Activated T-helper 17 cell treated with anti-CD3 and anti-CD28 coated beads, Interleukin-2, amount 50 U/mL, for 72 hours (primary cell): ENCODE measurements at places on chromosomes 2 and 18. TPM values are rescaled to one million over a fixed set of nuclear protein-coding genes. Genes with fewer than 3 reads are reported as not detected.

- no peak for ATAC-seq
Observed at GRCh38 chr2:198359308-198359707, 554.9 kb downstream of the PLCL1 start.

GRCh38 chr2:172220121-172220520 is 117.4 kb upstream of the DLX2 start:
- ATAC-seq: no peak

DNA sequence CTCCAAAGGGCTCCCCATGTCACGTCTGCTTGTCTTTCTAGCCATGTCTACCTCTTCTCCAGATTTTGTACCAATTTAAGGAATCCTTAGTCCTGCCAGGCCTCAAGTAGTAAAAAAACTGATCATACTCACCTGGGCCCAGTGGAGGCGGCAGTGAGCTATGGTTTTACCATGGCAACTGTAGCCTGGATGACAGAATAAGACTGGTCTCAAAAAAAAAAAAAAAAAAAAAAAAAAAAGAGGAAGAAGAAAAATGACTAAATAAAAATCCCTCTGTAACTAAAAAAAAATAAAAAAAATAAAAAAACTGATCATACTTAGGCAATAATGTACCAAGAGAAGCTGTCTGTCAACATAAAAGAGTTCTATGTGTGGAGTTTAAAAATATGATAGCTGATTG is 221.6 kb downstream of the NR4A2 start:
- ATAC-seq: no peak

GRCh38 chr18:74493689-74494088 is 2.5 kb upstream of the CNDP2 start:
- ATAC-seq: no peak

- peak; percentile 36 for ATAC-seq
Observed at GRCh38 chr2:97712693-97713295, 582 bp upstream of the ZAP70 start.

GRCh38 chr2:241110607-241111439 is 8.7 kb upstream of the MTERF4 start:
- ATAC-seq: peak; percentile 12

- ATAC-seq: no peak
Observed at GRCh38 chr2:125424266-125424785, 1231.6 kb upstream of the GYPC start.

DNA sequence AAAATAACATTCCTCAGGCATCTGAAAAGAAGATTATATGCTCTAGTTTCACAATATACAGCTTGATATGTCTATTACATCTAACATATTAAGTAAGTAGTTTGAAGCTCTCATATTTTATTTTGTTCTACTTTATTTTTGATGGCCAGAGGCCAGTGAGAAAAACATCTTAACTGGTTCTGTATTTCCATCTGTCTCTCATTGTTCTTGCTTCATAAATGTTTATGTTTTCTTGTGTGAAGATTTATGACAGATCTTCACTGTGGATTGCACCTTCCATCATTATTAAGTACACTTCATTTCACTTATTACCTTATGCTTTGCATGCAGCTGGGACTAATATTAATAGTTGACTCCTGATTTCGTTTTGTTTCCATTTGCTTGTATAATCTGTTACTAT is 511.2 kb downstream of the TSN start:
- no peak for ATAC-seq

GRCh38 chr2:232592772-232593395 is 40.5 kb upstream of the EFHD1 start:
- ATAC-seq: peak; percentile 93

GRCh38 chr2:11234309-11234708 is 79.0 kb downstream of the SLC66A3 start:
- no peak for ATAC-seq

- ATAC-seq: no peak
Observed at GRCh38 chr2:153420394-153420793, 58.2 kb downstream of the RPRM start.

DNA sequence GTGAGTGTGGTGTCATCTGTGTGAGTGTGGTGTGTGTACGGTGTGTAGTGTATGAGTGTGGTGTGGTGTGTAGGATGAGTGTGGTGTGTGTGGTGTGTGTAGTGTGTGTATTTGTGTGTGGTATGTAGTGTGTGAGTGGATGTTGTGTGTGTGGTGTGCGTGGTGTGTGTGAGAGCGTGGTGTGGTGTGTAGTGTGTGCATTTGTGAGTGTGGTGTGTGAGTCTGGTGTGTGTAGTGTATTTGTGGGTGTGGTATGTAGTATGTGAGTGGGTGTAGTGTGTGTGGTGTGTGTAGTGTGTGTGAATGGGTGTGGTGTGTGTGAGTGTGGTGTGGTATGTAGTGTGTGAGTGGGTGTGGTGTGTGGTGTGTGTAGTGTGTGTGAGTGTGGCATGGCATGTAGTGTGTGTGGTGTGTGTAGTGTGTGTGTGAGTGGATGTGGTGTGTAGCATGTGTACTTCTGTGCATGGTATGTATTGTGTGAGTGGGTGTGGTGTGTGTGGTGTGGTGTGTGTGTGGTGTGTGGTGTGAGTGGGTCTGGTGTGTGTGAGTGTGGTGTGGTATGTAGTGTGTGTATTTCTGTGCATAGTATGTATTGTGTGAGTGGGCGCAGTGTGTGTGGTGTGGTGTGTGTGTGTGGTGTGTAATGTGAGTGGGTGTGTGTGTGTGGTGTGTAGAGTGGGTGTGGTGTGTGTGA is 227.8 kb downstream of the BCL2 start:
- ATAC-seq: no peak

The ZBTB7C gene
- 0.40 TPM for total RNA-seq

GRCh38 chr2:205714058-205714776 is 31.9 kb downstream of the NRP2 start:
- ATAC-seq: peak; percentile 76

The LTBP1 gene
- 0.04 TPM for total RNA-seq

The POMC gene
- total RNA-seq: 5.2 TPM

The FAM110C gene
- 23.6 TPM for total RNA-seq

DNA sequence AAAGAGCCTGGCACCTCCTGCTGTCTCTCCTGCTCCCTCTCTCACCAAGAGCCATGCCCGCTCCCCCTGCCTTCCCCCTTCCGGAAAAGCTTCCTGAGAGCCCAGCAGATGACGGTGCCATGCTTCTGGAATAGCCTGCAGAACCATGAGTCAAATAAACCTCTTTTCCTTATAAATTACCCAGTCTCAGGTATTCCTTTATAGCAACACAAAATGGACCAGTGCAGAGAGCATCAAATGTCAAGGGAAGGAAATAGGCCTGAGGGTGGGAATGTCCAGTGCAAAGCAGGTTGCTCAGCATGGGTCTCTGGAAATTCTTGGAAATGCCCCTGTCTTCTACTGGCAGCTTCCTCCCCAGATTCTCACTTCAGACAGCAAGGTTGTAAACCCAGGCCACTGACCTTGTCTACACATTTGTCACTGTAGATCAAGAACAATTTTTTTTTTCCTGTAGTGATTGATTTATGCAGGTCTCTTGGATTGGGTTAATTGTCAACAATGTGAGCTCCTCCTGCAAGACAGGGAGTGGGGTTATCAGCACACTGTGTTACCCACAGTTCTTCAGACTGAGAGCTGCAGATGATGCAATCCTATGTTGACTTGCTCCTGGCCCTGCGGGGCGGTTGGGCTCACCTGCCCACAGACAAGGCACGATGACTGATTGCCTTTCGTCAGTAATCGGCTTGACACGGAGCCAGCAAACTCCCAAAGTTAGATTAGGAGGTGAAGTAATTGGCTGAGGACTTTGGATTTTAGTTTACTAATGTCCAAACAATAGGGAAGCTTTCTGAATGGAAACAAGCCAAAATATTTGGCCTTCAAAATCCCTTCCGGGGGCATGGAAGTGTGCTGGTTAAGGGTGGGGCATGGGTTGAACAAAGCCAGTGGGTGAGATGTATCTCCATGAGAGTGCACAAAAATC is 5.4 kb upstream of the BOD1L2 start:
- ATAC-seq: no peak

DNA sequence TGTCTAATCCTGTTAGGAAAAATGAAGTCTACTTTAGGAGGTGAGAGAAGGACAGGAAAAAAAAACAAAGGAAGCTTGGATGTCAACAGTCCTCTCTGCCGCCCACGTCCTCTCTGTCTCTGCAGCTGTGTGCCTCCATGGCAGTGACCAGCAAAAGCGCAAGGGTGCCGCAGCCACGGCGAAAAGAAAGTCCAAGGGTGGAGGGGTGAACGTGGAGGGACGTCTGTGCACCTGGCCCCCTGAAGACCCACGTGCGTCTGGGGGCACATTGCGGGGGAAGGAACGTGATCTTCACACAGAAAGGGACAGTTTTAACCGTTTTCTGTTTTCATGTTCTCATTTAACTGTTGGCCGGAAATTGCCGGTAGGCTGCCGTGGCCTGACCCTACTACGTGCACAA is 152.7 kb downstream of the MBP start:
- no peak for ATAC-seq

The TXNDC2 gene
- not detected for total RNA-seq

DNA sequence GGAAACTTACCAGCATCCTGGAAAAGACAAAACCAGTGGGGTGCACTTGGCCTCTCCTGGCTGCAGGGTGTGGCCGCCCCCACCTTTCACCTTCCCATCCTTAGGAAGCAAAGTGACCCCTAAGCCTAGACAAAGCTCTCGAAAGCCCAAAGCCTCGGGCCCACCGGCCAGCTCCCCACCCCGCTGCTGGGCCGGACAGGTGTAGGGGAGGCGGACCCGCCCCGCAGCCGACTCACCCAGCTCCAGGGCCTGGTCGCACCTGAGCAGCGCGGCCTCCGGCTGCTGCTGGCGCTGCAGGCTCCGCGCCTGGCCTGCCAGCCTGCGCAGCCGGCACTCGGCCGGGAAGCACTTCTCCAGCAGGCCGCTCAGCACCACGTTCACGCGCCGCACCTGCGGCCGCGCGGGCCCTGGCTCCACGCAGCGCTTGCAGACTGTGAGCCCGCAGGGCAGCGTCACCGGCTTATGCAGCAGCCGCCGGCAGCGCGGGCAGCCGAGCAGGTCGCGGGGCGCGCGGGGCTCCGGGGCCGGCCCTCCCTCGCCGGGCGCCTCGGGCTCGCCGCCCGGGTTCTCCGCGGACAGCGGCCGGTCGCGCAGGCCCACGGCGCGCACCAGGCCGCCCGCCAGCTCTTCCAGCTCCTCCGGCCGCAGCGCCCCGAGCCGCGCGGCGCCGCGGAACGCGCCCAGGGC is 979 bp downstream of the LONRF2 start:
- no peak for ATAC-seq

DNA sequence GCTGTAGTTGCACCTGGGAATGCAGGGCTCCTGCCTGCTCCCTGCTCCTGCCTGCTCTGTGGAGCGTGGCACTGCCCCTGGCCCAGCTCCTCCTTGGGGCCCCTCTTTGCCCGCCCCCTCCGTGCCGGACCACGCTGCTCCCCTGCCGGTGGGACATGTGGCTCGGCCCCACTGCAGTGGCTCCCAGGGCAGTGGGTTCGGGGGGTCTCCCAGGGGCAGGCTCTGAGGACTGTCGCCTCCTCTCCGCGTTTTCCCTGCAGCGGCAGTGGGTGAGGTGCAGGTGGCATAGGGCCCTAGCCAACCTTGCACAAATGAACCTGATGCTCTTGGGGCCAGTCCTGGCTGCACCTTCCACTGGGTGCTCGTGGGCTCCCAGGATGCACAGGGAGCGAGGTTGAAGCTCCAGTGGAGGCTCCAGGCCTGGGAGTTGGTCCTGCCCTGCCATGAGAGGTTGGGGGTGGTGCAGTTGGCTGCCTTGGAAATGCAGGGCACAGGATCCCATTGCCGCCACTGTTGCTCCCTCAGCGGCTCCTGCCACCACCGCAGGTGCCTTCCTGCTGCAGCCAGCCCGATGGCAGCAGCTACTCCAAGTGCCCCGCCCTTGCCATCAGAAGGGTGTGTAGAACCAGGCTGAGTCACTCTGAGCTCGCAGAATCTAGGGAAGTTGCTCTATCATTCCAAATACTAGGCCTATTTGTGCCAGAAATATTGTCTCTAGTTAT is 313.1 kb upstream of the SYT4 start:
- no peak for ATAC-seq

DNA sequence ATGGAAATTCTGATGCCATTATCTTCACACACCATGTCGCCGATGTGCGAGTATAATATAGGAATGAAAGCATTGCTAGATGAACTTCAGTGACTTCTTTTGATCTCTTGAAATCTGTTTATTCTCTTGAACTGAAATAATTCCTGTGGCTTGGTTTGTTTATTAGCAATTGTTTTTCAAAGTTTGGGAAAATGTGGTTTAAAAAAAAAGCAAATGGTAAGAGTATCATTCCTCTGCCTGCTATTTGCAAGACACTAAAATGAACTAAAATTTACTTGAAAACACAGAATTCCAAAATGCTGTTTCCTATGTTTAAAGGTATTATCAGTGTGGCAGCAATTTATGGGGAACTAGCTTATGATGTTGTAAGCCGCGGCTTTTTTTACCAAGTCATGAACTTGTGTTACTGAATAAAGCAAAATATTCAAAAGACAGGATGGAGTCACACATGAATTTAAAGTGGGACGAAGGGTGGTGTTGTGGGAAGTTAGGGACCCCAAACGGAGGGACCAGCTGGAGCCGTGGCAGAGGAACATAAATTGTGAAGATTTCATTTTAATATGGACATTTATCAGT is 96.4 kb downstream of the COLEC12 start:
- ATAC-seq: no peak

The ST6GAL2 gene
- total RNA-seq: not detected

The GPR35 gene
- total RNA-seq: 4.4 TPM

- ATAC-seq: peak; percentile 55
Observed at GRCh38 chr2:102186791-102187495, at the start of gene IL1RL2. Gene IL1RL2 (plus strand): TSS chr2:102187023. CDS start chr2:102187868, 845 bp downstream.

The HAT1 gene
- total RNA-seq: 47.5 TPM

- no peak for ATAC-seq
Observed at GRCh38 chr18:10252952-10253705, 201.3 kb upstream of the APCDD1 start.

The HS6ST1 gene
- 3.8 TPM for total RNA-seq

The CNGA3 gene
- not detected for total RNA-seq

DNA sequence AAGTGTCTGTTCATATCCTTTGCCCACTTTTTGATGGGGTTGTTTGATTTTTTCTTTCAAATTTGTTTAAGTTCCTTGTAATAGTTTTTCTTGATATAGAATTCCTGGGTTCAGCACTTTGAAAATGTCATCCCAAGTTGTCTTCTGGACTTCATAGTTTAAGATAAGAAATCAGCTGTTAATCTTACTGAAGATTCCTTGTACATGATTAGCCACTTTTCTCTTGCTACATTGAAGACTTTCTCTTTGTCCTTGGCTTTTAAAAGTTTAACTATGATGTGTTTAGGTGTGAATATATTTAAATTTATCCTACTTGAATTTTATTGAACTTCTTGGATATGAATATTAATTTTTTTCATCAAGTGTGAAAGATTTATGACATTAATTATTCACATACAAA is 387.2 kb upstream of the CWC22 start:
- ATAC-seq: no peak

DNA sequence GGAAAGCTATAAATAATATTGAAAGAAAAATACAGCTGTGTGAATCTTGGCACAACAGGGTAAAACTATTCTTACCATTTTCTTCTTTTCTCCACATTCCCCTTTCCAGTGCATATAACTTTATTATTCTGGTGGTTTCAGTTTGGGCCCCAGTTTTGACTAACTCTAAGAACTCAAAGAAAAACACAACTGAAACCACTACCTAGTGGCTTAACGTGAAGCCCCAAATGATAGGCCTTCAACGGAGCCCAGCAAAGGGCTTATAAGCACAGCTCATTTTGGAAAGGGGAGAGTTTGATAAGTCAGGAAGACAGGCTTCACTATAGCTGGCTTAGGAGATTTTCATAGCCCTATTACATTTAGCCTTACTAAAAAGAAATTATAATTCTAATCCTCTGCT is 62.4 kb downstream of the PPP1R1C start:
- ATAC-seq: no peak

The CLEC4F gene
- 0.35 TPM for total RNA-seq

- ATAC-seq: no peak
Observed at GRCh38 chr18:555705-556457, 24.3 kb upstream of the CETN1 start.

The SMARCAL1 gene
- 26.1 TPM for total RNA-seq

GRCh38 chr2:52794581-52794980 is 973.0 kb upstream of the CHAC2 start:
- ATAC-seq: no peak
